ENCODE measurements at places on chromosomes 3 and 15.

GRCh38 chr3:126847061-126847460 lies 135.9 kb upstream of the PLXNA1 start:
- no peak for DNase-seq

- DNase-seq: no peak
These were observed 51.9 kb downstream of the TBL1XR1 start for GRCh38 chr3:177145381-177145780.

GRCh38 chr3:43062564-43063040 lies 43.3 kb downstream of the POMGNT2 start:
- DNase-seq: no peak

- no peak for DNase-seq
These were observed 29.4 kb downstream of the NBEAL2 start for GRCh38 chr3:47008851-47009224.

DNA sequence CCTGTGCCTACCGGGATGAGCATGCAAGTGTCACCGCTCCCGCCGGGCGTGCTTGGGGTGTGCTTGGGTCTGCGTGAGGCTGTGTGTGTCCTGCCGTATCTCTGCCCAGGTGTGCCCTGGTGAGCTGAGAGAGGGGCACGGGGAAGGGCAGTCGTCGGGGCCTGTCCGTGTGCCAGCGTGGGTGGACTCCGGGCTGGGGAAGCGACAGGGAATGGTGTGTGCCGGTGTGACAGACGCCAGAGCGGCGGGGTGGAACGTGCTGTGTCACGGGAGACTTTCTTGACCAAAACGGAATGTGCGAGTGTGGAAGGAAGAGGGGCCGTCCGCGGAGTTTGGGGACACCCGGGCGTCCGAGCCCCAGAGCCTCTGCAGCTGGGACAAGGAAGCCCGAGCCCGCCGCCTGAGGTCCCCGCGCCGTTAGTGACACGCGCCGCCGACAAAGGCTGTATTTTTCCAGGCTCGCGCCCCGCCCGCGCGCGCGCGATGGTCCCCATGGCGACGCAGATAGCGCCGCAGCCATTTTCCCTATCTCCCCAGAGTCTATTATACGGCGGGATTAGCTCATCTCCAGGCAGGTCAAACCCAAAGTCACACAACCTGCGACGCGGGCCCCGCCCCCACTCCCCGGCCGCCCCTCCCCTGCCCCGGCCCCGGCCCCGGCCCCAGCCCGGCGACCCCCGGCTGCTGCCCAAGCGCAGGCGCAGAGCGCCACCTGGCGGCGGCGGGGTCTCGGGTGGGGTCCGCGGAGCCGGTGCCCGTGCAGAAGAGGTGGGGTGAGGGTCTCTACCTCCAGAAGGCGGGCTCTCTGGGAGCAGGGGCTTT lies 4.5 kb upstream of the GATA2 start:
- DNase-seq: no peak

- no peak for DNase-seq
These were observed 19.0 kb downstream of the ACAA1 start for GRCh38 chr3:38117748-38118420.

DNA sequence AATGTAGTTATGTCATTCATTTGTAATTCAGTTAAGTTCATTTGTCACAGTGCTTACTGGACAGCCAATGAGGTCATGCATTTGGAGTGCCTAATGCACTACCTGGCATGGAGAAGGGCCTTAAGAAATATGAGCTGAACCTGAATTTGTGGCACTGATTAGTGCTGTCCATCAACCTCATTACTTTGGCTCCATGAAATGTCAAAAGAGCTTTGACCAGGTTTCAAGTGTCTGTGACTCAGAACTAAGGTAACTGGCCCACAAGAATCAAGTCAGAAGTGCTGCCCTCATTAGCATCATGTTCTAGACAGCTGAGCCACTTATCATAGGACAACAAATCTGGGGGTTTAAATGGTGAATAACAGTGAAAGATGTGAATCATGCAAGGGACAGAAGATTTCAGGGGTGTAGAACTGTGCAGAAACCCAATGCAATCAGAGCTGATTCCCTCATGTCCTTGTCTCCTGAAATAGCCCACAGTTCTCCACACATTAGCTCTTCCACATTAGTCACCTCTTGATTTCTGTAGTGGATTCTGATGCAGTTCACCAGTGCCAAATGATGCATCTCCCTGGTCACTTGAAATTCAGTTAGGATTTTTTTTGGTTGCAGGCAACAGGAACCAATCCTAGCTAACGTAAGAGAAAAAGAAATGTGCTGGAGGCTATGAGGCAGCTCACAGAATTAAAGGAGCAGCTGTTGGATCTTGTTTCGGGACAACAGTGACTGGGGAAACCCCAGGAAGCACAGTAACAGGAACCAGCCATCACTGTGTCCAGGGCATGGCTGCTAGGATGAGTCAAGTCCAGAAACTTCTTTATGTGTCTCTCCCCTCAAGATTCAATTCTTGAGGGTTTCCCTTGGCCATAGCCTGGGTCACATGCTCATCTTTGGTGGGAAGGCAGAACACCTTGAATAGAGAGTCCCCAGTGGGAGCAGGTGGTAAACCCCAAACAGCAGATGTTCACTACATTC lies 38.7 kb downstream of the CHST2 start:
- no peak for DNase-seq

- DNase-seq: no peak
These were observed 31.8 kb downstream of the HEG1 start for GRCh38 chr3:125023833-125024555.

DNA sequence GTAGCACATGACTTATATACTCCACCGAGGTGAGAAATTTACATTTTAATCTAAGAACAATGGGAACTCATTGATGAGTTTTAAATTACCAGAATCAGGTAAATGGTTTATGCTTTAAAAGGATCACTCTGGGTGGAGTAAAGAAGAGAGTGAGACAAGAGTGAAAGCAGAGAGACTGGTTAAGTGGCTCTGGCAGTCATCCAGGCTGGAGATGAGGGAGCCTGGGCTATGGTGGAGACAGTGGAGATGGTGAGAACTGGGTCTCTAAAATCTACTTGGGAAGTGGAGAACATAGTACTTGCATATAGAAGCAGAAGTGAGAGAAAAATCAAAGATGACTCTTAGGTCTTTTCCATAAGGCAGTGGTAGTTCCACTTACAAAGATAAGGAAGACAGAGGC lies 37.1 kb upstream of the SLC25A36 start:
- no peak for DNase-seq

DNA sequence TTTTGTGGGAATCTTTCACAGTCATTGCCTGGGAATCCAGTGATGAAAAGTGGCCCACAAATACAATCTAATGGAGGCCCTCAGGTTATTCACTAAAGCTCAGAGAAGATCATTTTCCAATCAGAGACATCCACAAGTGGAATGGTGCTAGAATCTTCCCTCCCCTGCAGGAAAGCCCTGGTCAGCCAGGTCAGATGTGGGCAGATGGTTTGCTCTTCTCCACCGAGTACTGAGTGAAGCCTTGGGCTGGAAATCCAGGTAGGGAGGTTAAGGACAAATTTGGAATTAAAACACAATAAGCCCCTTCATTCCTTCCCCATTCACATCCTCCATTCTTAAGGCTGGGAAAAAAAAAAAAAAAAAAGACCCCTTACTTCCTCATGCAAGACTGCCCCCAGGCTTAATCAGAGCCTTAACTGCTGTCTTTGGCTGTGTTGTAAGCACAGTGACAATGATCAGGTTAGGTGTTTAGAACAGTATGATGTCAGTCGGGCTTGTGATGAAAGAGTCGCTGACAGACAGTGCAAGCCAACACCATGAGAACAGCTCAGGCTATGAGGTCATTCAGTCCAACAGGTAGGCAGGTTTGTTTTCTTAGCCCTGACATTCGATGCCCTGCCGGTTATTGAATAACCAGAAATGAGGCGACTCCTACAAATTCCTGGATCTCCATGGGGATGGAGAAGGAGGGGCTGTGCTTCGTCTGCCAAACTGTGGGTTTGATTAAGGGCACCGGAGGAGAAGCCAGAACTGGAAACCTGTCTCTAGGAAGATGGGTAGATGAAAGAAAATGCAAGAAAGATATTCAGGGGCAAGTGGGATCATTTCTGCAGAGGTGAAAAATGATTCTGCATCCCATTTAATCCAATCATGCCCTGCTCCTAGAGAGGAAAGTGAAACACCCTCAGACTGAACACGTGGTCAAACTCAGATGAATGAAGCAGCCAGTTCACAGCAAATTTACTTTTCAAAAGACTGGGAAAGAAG lies 23.5 kb upstream of the HES1 start:
- DNase-seq: no peak

DNA sequence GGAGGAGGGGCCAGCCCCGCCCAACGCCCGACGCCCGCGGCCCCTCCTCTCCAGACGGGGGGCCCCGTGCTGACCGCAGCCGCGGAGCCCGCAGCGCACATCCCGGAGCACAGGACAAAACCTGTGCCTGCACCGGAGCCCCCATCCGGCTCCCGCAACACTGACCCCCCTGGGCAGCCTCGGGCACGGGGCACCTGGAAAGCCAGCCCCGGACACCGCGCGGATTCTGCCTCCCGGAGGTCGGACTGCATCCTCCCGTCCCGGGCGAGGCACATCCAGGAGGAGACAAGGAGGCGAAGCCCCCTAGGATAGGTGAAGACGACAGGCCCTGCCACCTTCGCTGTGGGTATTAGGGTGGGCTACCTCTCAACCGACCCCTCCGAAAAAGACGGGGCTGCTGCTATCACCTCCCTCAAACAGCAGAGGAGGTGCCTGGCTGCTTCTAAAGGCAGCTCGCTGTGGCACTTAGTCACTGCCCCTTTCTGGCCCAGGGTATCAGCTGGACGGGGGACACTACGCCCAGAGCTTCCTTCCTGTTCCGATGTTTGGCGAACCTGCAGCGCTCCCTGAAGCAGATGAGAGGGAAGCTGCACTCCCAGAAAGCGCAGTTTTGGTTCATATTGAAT lies 10.6 kb downstream of the XXYLT1 start:
- DNase-seq: no peak

DNA sequence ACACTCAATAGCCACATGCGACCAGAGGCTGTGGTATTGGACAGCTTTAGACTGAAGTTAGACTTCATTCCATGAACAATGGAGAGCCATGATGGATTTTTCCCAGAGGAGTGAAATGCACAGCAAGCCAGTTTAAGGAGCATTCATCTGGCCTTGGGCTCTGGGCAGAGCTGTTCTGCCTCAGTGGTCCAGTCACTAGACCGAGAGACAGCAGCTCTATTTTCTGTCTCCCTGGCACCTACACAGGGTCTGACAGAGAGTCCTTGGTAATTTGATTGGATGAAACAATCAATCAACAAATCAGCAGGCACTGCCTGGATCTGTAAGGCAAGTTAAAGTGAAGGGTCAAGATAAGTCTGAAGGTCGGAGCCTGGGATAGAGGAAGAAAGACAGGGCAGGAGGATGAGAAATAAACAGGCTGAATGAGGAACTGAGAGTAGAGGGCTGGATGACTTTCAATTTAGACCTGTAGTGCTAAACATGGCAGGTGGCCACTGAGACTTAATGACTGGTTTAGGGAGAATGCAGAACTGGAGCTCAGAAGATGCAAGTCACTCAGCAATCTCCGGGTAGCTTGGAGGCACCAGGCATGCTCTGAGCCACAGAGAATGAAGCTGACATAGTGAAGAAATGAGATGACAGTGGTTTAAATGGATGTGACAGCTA lies 98.5 kb upstream of the SLC25A36 start:
- no peak for DNase-seq

DNA sequence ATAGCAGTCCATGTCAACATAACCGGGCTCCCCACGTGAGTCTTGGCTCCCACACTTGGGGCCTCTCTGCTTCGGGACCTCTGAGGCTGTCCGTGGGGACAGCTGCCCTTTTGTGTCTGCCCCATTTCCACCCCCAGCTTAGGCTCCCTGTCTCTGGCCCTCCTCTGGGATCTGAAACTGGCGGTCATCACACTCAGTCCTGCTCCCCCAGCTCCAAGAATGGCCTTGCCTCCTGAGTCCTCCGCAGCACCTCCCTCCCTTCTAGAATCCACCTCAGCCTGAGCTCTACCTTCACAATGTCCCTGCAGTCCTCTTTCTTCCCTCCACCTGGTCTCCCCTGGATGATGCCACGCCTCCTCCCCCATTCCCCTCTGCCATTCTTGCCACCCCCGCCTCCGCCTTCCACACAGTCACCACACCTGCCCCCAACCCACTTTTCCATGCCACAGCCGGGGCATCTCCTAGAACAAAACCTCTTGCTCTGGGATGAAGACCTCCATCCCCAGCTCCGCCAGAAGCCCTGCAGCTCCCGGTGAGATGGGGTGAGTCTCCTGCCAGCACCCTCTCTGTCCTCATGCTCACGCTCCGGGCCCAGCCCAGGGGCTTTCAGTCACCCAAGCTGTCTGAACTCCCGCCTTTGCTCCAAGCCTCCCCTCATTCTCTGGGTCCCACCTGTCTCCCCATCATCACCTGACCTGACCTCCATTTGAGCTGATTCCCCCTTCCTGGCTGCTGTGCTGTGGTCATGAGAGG lies 7.0 kb upstream of the ZXDC start:
- no peak for DNase-seq

DNA sequence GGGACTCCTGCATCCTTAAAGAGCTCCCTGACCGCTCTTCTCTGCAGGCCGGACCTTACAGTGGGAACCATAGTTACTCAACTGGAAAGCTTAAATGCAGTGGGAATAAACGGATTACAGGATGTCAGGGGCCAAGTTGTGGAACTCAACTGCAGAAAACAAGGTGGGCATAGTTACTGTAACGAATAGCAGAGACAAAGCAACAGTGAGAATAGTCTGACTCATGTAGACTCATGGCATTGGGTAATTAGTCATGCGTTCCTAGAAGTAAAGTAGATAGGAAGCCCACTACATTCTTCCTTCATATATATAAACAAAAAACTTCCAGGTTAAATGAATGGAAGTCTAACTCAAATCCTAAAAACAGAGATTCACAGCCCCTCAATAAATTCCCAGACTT lies 95.5 kb upstream of the CHRNA7 start:
- no peak for DNase-seq

- DNase-seq: no peak
These were observed 43.0 kb downstream of the SPSB4 start for GRCh38 chr3:141093971-141094684.

DNA sequence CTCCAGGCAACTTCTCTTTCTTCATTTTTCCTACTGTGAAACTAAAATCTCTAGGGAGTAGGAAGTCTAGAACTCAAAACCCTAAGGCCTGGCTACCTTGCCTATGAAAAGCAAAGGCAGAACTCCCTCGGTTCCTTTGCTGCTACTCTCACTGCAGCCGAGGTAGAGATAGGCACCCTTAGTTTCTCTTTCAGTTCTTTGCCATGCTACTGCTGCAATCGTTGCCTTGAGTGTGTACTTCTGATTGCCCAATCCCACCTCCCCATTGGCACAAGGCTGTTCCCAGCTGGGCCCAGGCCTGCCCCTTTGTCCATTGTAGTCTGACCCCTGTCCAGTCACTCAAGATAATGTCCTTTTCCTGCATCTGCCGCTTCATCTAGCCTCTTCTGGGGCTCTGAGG lies 92.3 kb upstream of the MRPS22 start:
- DNase-seq: no peak
